NCI-H446 (cell line): ENCODE measurements at places on chromosomes 3 and 15.

DNA sequence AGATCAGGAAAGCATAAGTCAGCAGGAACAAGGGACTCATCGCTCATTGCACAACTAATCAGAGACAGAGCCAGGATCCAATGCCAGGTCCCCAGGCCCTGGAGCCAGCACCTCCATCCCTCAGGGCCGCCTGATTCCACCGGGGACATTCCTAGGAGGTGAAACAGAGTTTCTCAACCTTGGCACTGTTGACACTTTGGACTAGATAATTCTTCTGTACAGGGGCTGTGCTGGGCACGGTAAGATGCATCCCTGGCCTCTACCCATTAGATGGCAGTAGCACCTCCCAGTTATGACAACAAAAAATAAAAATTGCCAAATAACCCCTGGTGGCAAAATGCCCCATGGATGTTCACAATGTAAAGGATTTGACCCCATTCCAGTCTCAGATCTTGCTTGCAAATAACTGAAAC, 127.7 kb downstream of the MTHFS start:
- DNase-seq: peak; percentile 3

- no peak for DNase-seq
Measured at GRCh38 chr15:39794954-39795353, 12.3 kb upstream of the FSIP1 start.

GRCh38 chr3:167406876-167407492, 26.9 kb upstream of the ZBBX start:
- DNase-seq: peak; percentile 20

- DNase-seq: no peak
Measured at GRCh38 chr15:84822653-84823281, 5.6 kb downstream of the ALPK3 start.
